H7 (cell line): ENCODE measurements at places on chromosomes 2 and 18. TPM values are rescaled to one million over a fixed set of nuclear protein-coding genes. Genes with fewer than 3 reads are reported as not detected.

Gene MYOM1
- total RNA-seq: 0.14 and 0.55 TPM in 2 replicates

DNA sequence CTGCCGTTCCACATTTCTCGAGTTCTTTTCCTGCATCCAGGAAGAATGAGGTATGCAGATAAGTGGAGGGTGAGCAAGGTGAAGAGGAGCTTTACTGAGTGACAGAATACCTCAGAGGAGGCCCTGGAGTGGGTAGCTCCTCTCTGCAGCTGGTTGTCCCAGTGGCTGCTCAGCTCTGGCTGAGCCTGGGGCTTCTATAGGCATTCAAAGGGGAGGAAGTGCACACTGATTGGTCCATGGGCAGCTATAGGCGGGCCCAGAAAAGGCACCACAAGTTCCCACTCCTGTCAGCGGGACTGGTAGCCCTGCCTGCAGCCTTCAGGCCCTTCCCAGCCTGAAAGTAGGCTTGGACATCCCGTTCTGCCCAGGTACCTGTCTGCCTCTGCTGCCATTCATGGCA, 94.7 kb downstream of the DOK6 start:
- DNase-seq: no peak

DNA sequence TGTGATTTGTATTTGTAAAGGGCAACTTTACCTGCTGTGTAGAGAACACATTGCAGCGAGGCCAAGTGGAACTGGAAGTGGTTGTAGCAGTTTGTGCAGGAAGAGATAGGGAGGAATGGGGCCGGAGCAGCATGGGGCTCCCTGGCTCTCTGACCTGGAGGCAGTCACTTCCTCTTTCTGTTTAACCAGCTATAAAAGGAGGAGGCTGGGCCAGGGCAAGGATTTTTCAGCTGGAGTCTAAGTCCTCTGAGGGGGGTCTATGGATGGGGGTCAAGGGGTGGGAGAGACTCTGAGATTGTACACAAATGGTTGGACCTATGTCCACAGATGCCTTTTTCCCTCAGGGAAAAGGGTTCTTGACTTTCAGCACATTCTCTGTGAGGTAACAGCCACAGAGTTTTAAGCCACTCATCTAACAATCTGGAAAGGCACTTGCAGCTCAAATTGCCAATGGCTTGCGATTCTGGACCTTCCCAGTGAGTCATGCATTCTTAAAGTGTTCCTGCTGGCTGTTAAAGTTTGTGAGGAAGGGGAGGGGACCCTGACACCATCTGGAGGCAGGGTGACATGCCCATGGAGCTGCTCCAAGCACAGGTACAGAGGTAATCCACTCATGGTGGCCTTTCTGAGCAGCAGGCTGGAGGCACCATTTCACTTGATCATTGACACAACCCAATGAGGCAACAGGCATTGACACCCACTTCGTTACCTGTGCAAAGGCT, 347.0 kb downstream of the CYRIA start:
- DNase-seq: peak; percentile 68

- no peak for DNase-seq
Measured at GRCh38 chr18:68494802-68495581, 219.9 kb downstream of the TMX3 start.
